ENCODE measurements at places on chromosomes 5 and 9.

GRCh38 chr9:83029531-83030137, 33.3 kb downstream of the RASEF start:
- no peak for DNase-seq

DNA sequence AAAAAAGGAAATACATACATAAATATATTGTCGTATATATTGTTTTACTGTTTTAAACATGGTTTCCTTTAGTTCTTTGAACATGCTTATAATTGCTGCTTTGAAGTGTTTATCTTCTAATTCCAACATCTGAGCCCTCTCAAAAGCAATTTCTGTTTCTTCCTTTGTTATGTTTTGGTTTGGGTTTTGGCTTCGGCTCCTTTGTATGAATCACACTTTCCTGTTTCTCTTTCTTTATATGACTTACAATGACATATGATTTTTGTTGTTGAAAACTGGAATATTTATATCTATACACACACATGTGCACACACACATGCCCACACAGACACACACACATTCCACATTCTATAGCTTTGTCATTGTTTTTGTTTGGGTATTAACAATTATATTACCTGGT, 1206.7 kb downstream of the CDH12 start:
- no peak for DNase-seq

GRCh38 chr9:116860509-116861120, 173.5 kb downstream of the TRIM32 start:
- peak; percentile 52 for DNase-seq

- no peak for DNase-seq
Observed at GRCh38 chr9:134575103-134575900, 66.3 kb upstream of the COL5A1 start.

DNA sequence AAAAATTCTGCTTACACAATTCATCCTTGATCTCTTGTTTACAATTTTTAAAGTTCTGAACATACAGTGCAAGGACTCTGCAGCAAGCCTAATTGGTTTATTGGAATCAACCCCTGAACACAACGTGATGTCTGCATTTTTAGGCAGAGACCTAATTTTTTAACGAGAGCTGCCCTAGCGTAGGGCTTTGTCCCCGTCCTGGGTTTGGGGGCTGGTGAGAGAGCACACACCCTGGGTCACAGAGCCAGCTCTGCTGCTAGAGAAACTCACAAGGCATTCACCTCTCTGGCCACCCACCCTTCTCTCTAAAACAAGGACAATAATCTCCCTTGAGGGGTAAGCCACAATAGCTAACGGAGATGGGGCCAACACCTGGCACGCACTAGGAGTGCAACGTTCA, 28.2 kb downstream of the SH3PXD2B start:
- DNase-seq: no peak

DNA sequence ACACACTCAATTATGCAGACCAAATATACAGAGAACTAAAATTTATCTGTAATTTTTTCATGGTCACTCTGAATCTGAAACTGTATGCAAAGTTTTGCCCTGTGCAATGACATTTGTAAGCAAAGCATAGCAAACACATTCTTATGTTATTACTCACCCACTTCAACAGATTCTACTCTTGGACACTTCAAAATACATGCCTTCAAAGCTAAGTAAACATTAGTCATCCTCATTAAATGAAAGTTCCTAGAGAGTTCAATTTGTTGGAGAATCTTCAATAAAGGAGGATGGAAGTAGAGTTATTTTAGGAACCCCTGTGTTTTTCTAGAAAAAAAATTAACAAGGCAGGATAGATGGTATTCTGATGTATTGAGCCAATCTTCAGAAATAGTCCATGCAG, 639.7 kb upstream of the C9orf72 start:
- DNase-seq: no peak

DNA sequence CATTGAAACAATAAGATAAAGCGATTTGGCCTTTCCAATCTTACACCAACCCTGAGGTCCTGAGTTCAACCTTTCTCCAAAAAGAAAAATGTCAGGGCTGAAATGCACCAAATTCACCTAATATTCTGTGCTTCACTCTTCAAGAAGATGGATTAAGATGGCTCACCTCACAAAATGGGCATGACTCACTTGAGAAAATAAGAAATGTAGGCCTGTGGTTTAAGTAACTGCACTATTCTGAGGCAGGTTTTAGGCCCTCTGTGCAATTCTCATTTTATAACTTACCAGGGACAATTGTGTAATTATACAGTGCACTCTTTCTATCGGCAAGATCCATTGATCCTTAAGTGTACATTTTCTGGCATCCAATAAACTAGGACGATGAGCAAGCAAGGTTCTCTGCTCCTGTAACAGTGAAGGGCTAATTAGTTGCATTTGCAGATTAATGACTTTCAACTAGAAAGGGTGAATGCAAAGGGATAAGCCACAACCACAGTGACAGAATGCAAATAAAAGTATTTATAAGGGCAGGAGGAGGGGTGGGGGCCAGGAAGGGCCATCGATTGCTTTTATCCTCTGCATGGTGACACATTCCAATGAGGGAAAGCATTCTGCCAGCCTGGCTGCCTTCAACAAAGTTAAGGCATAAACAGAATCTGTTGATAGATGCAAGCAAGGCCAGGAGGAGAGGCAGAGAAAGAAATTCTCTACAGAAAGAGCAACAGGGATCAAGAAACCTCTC, 214.5 kb downstream of the CAAP1 start:
- DNase-seq: no peak

DNA sequence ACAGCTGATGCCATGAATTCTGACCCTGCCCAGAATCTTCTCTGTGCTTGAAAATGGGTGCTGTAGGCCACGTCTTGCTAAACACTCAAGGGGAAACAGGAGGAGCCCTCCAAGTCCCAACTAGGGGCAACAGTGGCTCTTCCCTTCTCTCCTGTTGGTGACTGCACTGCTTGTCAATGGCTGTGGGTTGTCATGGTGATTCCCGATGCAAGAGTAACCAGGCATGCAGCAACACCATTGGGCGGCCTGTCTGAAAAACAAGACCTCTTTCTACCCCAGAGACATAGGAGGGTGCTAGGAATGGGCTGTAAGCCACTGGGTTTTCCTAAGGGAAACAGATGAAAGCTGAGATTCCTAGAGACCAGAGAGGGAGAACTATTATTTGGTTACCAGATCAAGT, 201.7 kb upstream of the PANK3 start:
- DNase-seq: no peak

DNA sequence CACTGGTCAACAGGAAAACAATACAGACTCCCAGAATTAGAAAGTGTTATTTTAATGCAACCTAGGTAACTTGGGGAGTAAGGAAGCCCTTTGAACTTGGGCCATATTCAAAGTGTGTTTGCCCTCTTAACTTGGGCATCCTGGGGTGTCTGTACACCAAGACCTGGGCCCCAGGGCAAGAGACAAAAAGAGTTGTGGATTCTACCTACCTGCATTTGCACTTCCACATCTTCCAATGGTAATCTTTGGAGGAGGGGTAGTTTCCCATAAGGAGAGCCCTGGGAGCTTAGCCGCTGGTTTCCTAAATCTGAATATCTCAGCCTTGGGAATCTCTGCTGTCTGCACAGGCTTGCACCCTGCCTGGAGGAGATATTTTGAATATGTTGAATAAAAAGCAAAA, 8.5 kb downstream of the WNT8A start:
- no peak for DNase-seq

DNA sequence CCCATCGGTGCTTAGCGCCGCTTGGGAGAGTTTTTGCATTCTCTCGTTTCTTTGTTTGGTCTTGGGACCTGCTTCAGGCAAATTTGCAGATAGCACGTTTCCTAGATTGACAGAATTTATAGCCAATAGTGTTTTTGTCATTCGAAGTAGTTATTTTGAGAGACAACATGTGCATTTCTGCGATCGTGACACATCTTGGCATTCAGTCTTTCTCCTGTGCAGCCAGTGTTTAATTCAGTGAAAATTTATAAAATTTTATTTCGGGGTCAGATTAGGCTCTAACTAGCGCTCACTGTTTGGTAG, 830 bp downstream of the PRRC1 start:
- no peak for DNase-seq

GRCh38 chr9:114086607-114087006, 8.5 kb upstream of the AMBP start:
- DNase-seq: no peak

DNA sequence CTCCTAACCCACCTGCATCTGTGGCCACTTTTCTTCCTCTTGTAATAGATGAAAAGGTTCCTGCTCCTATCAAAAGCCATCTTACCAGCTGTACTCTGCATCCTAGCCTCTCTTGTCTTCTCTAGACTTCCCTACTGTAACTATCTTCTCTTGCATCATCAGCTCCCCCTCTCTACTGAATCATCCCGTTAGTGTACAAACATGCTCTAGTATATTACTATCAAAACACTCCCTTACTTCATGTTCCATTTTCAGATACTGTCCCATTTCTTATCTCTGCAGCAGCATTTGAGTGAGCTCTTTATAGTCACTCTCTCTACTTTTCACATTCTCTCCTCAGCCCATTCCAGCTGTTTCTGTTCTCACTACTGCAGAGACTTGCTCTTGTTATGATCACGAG, 2.8 kb downstream of the SRA1 start:
- DNase-seq: peak; percentile 73

- no peak for DNase-seq
Observed at GRCh38 chr5:163658702-163659567, 153.5 kb downstream of the MAT2B start.

DNA sequence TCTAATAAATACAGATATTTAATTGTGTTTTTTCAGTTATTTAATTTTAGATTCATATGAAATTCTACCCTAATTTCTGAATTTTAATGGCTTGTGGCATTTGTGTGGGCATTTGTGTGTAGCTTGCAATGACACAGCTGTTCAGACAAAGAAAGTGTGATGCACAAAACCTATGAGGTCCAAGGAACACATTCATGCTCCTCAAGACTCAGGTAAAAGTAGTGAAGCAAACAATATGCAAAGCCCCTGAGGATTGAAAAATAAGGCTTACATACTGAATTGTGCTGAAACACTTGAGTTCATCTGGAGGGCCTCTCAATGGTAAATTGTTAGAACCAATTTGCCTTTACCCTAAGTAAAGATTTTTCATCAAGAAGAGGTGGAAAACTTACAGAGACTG, 28.1 kb downstream of the IL7R start:
- DNase-seq: no peak

GRCh38 chr5:156254196-156254595, 72.8 kb upstream of the SGCD start:
- DNase-seq: no peak

GRCh38 chr9:83563360-83563759, 25.2 kb upstream of the FRMD3 start:
- DNase-seq: no peak

- DNase-seq: peak; percentile 61
Observed at GRCh38 chr9:136225748-136226679, 19.6 kb downstream of the QSOX2 start.

GRCh38 chr5:102770803-102771202, 15.7 kb downstream of the PAM start:
- DNase-seq: no peak

- DNase-seq: no peak
Observed at GRCh38 chr9:36471359-36471758, 71.3 kb upstream of the RNF38 start.

GRCh38 chr5:150305557-150305956, 2.9 kb upstream of the ARSI start:
- DNase-seq: no peak

DNA sequence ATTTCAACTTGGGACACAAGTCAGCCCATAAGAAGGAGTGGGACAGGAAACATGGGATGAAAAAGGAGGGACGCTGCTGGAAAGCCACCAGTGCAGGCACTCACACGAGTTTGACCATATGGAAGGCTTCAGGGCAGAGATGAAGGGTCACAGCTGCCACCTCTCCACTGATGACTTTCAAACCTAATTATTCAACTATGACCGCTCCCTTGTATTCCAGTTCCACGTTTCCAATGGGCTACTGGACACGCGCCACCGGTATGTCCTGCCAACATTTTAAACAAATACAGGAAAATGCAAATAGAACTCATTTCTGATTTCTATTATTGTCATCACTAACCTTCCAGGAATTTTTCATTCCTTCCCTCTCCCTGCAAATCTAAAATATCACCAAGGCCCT, 134.7 kb downstream of the SLC1A3 start:
- DNase-seq: no peak

DNA sequence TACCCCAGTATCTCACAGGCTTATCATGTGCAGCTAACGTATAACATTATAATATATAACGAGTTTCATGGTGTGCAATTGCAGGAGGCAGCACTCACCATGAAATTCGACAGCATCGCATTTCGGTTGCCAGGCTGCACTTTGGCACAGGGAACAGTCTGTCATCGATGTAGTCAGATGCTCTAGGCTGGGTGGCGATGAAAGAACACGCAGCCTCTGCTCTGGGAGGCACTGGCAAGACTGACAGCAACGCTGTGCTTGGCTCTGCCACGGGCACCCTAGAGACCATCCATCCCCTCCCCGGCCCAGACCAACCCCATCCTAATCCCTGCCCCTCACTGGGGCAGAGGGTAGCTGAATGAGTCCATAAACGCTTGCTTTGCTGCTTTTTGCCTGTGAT, 290.8 kb downstream of the MED10 start:
- DNase-seq: no peak

GRCh38 chr9:116701940-116702642, 15.0 kb downstream of the TRIM32 start:
- DNase-seq: no peak

- DNase-seq: peak; percentile 68
Observed at GRCh38 chr5:80414113-80414512, 6.2 kb downstream of the ZFYVE16 start.

GRCh38 chr9:98280574-98280973, 25.1 kb upstream of the TBC1D2 start:
- no peak for DNase-seq

- DNase-seq: peak; percentile 83
Observed at GRCh38 chr5:122845229-122846050, at the start of gene SNX24. Gene SNX24, plus strand, starts transcription at chr5:122845613. Its CDS starts 21 bp downstream, at chr5:122845634.

DNA sequence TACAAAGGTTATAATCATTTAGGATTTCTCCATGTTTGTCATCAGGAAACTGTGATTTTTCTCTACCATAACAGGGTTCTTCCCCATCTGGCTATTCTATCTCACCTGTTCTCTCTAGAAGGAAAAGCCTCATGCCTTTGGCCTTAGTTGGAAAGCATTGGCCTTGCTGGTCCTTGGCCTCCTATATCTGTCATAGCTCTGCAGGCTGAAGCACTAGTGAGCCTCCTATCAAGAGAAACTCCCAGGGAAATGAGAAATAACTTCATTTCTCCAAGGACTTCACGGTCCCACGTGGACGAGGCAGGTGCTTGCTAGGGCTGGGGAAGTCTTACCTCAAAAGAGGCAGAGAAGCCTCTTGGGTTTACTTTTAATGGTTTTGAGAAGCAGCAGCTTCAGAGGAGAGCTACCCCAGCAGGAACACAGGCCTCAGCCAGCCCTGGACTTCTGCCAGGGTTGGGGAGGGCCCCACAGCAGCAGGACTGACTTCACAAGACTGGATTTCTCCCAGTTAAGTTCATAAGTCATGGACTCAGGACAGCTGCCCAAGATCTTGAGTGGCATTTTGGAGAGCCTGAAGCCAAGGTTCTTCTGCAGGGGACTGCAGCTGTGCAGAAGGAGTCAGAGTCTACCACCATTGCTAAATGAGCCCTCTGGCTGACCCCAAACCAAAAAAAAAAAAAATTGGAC, 15.8 kb upstream of the PSAT1 start:
- DNase-seq: no peak

- DNase-seq: no peak
Observed at GRCh38 chr5:4230786-4231641, 635.4 kb downstream of the IRX1 start.

- DNase-seq: no peak
Observed at GRCh38 chr5:91027405-91028139, 355.5 kb downstream of the ARRDC3 start.

GRCh38 chr5:166596043-166596442, 1695.4 kb upstream of the WWC1 start:
- DNase-seq: no peak

Measured in suppressor macrophage treated with lipopolysaccharide for 1 hour (primary cell).